ENCODE measurements at places on chromosomes 11 and 22.

DNA sequence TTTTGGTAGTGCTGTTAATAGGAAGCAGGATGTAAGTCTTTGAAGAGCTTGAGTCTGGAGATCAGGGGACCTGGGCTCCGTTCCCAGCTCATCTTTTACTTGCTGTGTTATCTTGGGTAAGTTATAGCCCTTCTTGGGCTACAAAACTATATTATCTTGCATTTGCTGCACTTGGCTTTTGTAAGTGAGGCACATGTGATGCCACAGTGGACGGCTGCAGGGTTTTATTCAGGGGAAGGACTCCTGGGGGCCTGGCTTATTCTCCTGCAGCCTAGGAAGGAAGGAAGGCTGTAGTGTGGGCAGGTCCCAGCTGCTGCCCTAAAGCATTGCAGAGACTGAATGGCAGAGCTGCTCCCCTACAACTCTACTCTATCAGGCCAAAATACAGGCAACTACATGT lies 6.4 kb downstream of the CD82 start:
- DNase-seq = no peak

GRCh38 chr11:13535819-13536218 lies 40.0 kb upstream of the PTH start:
- peak; percentile 32 for DNase-seq

GRCh38 chr22:39663751-39664150 lies 93.2 kb downstream of the CACNA1I start:
- no peak for DNase-seq

- no peak for DNase-seq
These were observed 27.4 kb upstream of the GSTP1 start for GRCh38 chr11:67556244-67556643.
